ENCODE measurements at places on chromosomes 2 and 18.

DNA sequence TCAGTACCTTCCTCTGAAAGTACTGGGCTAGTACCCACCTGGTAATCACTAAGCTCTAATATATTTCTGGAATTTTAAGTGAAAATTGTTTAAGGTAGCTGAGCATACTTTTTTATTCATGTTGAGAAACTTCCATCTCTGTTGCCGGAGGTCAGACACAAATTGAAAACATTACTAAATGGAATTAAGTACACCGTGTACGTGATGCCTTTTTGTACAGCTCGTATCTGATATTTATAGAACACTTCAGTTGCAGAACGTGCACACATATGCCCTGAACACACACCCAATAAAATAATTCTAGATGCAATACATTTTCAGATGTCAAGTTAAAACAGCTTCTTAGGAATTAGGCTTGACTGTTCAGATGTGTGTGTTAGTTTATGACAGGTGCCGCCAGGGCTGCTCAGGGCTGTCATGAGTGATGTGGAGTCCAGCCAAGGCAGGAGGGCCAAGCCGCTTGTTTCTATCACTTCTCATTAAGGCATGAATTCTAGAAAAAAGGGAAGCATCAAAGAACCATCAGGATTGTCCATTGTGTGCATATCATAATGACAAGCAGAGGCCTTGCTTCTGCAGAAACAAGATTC is 80.9 kb upstream of the FOSL2 start:
- no peak for DNase-seq

DNA sequence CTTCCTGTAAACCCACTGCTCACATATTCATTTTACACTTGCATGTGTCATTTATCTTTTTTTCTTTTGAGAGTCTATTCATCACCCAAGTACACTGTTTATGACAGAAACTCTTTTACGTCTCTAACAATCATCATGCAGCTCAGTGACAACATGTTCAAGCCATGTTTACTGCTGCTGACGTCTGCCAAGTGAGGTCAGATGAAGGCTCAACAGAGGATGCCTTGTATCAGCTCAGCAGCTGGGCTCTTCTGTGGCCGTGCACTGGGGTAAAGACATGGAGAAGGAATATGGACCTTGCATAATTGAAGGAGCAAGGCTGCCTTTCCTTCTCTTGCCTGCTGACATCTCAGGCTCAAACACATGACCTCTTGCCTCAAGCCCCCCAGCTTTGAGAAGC is 99.6 kb downstream of the ADD2 start:
- no peak for DNase-seq

GRCh38 chr2:1707771-1708418 is 36.4 kb downstream of the PXDN start:
- no peak for DNase-seq

DNA sequence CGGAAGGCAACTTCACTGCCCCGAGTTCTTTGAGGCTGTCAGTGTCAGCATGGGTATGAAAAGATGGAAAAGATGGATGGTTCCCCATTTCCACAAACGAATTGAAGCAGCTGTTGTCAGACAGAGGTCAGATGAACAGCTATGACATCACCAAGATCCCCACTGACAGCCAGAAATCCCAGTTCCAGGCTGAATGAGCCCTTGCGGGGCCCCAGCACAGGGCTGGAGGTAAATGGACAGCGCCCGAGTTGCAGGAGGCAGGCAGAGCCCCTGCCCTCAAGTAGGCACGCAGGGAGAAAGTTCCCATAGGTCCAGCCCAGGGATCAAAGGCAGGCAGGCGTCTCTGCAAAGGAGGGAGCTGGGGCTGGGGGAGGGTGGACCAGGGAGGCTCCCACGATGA is 169.5 kb upstream of the AGAP1 start:
- no peak for DNase-seq

GRCh38 chr18:49638209-49638785 is 76.4 kb downstream of the LIPG start:
- no peak for DNase-seq

DNA sequence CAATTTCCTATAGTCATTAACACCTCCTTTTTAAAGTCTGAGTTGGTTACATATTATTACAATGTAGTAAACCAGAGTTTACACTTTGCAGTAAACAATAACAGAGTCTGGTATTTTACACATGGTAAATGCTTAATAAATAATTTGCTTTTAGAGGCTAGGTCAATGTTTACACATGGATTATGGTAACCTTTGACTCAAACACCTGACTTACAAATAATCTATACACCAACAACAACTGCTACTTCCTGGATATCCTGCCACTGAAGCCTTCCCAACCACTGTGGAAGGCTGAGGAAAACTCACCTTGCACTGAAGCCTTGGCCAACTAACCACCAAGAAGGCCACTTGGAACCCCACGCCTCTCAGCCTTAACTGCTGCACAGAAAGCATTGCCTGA is 5.4 kb downstream of the ALS2 start:
- no peak for DNase-seq

- no peak for DNase-seq
Observed at GRCh38 chr2:126852361-126852760, 46.3 kb upstream of the TEX51 start.
